ENCODE measurements at places on chromosomes 13 and 19. TPM values are rescaled to one million over a fixed set of nuclear protein-coding genes. Genes with fewer than 3 reads are reported as not detected.

- peak; percentile 80 for DNase-seq
These were observed 11.9 kb downstream of the SELENOW start for GRCh38 chr19:47790398-47790814.

DNA sequence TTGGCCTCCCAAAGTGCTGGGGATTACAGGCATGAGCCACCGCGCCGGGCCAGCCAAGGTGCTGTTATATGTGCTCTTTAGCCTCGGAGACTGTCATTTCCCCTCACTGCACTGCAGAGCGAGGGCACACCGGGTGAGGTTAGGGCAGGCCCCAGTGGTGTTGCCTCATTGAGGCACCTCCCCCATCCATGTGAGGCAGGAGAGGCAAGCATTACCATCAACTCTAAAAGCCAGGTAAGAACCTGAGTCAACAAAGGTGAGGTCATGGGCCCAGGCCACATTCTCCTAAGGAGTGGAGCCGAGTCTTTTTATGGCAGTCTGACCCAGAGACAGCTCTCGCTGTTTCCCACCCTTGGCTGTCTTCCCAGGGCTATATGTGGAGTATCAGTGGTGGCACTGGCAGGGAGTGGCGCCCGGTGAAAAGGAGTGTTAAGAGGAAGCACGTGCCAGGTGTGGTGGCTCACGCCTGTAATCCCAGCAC, 10.9 kb downstream of the B3GNT8 start:
- no peak for DNase-seq

DNA sequence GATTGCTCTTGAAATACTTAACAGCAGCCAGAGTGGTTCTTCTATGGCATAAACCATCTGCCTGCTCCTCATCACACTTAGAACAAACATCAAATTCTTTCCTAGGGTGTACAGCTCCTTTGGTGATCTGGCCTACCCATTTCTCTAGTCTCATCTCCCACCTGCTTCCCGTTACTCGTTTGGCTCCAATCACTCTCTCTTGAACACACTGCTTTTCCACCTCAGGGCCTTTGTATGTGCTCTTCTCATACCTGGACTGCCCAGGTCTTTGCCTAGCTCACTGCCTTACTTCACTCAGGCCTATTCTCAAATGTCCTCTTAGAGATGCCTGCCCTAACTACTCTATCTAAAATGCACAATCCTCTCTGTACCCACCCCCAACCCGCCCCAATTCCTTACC, 100.5 kb downstream of the KCNRG start:
- no peak for DNase-seq

DNA sequence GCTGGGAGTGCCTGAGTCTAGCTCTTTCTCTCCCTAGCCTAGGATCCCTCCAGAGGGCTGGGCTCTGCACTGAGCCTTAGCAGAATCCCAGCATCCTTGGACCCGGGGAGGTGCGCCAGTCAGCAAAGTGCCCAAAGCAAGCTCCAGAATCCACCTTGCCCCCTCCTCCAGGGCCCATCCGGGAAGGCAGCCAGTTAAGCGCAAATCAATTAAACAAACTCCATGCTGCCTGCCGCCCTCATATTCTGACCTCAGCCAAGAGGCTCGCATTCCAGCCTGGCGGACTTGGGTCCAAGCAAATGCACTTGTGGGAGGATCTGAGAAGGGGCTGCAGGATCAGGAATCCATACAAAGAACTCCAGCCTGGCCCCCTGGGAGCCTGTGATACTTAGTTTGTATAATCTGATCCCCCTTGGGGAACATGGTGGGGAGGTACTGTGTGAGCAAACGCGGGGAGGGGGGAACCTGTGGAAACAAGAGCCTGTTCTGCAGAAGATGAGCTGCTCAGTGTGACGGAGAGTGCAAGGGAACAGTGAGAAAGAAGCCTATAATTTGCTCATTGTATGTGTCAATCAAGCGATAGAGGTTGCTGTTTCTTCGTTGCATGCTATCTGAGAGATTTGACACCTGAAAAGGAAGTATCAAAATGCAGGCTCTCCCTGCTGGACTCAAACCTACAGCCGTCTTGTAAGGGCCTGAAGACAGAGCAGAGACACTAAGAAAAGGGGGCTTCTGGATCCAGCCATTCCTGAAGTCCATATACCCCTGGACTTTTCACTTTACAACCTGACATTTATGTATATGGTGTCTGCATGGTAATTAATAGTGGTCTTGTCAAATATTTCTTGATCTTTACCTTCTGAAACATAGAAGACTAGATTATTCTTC, 29.4 kb downstream of the ZNRF4 start:
- DNase-seq, result no peak

DNA sequence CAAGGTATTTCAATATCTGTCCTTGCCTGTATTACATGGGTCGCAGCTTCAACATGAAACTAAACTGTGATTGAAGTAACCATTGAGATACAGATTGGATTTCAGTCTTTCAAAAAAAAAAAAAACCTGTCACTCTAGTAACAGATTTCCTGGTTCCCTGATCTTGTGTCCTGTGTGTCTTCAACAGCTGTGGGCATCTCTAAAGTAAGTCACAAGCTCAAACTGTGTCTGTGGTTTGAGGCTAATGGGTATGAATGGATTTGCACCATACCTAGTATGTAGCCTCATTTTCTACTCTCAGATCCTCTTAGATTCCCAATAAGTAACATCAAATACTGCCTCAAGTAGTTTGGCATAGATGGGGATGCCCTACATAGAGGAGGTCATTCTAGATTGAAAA, 300.1 kb downstream of the COG6 start:
- no peak for DNase-seq

DNA sequence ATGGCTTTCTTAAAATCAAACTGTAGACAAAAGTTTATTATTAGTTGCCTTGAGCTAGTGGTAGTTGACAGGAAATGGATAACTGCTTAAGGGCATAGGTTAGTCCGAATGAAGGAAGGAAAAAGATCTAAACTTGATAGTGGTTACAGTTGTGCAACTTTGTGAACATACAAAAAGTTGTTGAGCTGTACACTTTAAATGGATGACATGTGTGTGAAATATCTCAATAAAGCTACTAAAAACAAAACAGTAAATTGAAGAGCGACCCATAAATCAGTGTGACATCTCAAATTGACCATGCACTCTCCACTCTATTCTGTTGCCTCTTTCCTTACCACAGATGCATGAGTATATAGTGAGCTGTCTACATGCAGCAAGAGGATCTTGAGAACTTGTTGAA, 1757.8 kb downstream of the PCDH9 start:
- no peak for DNase-seq

GRCh38 chr19:46718934-46719622, 2.2 kb upstream of the PRKD2 start:
- no peak for DNase-seq

GRCh38 chr13:111040830-111041229, 74.3 kb upstream of the ARHGEF7 start:
- no peak for DNase-seq

DNA sequence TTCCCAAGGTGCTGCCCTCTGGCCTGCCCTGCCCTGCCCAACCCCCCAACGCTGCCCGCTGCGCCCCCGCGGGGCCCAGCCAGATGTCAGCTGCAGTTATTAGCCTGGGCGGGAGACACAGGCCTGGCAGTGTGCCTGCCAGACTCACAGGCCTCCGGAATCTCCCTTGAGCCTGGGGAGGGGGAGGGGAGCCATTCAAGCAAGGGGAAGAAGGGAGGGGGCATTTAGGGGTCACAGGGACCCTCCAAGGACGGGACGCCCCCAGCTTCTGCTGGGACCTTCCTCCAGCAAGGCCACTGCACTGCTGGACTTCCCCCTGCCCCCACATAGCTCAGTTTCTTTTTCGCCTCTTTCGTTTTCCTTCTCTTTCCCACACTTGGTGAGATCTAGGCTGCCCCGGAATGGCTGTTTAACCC, 2.6 kb upstream of the JUNB start:
- peak; percentile 92 for DNase-seq

DNA sequence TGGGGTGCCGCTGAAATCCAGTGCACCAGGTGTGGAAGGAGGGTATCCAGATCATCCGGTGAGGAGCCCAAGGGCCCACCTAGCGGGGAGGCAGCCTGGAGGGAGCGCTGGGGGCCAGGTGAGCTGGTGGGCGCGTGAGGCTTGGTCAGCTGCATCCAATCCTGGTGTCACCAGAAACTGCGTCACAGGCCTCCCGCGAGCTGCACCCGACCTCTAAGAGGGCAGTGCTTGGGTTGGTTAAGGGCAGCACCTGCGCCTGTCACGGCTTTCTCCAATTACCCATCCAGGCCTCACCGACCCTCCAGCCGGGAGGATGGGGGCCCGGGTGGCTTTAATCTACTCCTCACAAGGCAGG, 284 bp downstream of the RNF17 start:
- DNase-seq, result no peak

DNA sequence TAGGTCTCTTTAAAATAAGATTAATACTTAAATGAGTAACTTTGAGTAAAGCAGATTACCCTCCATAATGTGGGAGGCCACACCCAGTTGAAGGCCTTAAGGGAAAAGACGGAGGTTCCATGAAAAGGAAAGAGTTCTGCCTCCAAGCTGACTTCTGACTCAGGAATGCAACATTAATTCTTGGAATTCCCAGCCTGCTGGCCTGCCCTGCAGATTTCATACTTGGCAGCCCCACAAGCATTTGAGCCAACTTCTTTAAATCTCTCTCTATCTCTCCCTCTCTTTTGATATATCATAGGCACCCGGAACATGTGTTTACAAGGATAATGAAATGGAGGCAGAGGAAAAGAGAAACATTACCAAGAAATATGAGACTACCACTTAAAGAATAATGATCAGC, 902.3 kb upstream of the MIR17HG start:
- DNase-seq, result no peak

DNA sequence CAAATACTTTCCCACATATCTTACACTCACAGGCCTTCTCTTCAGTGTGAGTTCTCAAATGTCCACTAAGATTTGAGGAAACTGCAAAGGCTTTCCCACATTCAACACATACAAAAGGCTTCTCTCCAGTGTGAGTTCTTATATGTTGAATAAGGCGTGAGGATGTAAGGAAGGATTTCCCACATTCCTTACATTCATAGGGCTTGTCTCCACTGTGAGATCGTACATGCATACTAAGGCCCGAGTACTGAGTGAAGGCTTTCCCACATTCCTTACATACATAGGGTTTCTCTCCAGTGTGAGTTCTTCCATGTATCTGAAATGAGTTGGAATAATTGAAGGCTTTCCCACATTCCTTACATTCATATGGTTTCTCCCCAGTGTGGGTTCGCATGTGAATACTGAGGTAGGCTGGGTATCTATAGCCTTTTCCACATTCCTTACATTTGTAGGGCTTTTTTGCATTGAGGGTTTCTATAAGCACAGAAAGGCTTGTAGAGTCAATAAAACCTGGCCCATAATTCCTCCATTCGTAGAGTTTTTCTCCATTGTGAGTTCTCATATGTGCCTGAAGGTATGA, 9.6 kb downstream of the ZNF426 start:
- DNase-seq, result no peak

DNA sequence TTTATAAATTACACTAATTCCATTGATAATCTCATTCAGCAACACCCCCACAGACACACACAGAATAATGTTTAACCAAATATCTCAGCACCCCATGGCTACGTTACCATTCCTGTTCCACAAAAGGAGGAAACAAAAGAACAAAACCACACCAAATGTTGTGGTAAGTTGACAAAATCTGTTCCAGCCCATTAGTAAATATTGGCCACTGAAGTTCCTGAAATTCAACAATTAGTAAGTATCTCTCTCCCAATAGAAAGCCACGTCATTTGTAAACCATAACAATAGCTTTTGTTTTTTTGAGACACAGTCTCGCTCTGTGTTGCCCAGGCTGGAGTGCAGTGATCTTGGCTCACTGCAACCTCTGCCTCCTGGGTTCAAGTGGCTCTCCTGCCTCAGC, 2.3 kb upstream of the FCAR start:
- no peak for DNase-seq

- DNase-seq, result peak; percentile 91
These were observed at the start of gene LYL1 for GRCh38 chr19:13102666-13103580. Gene LYL1 (minus strand): TSS chr19:13102858. CDS start chr19:13101171, 1,687 bp downstream.

DNA sequence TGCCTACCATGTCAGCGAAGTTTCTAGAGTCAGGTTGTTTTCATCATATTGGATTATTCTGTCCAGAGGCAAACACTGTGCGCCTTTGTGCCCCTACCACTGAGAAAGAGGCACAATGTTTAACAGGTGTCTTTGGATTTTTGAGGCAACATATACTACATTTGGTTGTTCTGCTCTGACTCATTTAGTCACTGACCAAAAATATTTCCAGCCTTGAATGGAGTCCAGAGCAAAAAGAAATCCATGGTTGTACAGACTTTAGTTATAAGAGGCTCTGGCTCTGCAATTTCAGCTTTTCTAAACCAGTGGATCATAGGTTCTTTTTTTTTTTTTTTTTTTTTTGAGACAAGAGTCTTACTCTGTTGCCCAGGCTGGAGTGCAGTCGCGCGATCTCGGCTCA, 35.7 kb downstream of the LACC1 start:
- DNase-seq, result no peak

GRCh38 chr13:50127726-50128291, 112.6 kb downstream of the KCNRG start:
- no peak for DNase-seq

The ZIK1 gene
- total RNA-seq, result 4.7 TPM

The SHISA2 gene
- total RNA-seq, result 0.12 TPM

The C13orf46 gene
- total RNA-seq, result 0.80 TPM

The IQCN gene
- 0.49 TPM for total RNA-seq

The SCGB2B2 gene
- 0.94 TPM for total RNA-seq

The GNA15 gene
- total RNA-seq, result 0.72 TPM

The MTUS2 gene
- 159 TPM for total RNA-seq

The PNMA8A gene
- total RNA-seq, result 10.0 TPM
